ENCODE measurements at places on chromosomes 1 and 21.

GRCh38 chr1:233738850-233739249 is 124.9 kb downstream of the KCNK1 start:
- peak; percentile 11 for DNase-seq

DNA sequence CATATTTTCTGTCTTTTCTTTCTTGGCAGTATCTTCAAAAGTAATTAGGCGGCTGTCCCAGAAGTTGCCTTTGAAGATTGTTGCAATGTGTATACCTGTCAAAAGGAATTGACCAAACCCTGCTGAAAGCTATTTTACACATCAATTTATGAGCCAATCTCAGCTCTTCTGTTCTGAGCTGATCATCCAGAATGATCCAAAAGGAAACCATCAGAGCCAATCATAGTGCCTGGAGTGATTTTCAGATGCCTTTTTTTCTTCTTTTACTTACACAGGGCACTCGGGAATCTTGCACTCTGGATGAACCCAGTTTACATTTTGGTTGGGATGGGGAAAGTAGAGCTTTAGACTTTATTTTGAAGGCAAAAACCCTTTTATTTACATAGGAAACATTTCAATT is 21.8 kb upstream of the APOBEC4 start:
- no peak for DNase-seq

- DNase-seq = no peak
Measured at GRCh38 chr1:205293350-205294074, 28.0 kb downstream of the NUAK2 start.

DNA sequence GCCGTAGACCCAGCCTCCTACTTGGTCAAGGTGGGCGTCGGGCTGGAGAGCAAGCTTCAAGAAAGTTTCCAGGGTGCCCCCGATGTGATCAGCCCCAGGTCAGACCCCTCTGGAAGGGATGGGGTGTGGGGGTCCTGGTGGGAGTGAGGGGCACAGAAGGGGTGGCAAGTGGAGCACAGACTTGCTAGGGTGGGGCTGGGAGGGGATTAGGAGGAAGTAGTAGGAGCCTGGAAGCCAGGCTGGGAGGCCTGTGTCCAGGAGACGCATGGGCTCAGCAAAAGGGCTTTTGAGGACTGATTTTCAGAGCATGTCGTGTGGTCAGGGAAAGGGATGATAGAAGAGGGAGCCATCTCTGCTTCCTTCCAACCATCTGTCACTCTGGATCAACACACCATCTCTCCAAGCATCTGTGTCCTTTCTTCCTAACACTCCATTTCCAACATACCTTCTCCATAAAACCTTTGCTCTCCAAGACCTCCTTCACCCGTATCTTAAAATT is 8.5 kb downstream of the TRIM46 start:
- DNase-seq = no peak

DNA sequence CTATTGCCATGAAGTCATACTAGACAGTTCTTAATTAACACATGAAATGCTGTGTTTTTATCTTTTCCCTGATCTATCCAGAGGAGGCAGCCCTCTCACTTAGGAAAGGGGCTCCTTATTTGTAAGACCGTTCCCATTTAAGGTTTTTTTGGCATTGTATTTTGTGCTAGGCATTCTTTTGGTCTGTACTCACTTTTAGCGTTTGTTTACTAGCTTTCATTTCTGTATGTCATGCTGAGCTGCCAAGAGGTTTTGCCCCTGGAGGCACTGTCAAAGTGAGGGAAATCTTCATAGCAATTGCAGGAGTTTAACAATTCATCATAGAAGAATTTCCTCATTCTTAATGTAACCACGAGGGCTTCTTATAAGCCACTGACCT is 59.5 kb downstream of the MTR start:
- DNase-seq = no peak

Measured in BE2C (cell line).